Stimulated activated CD4-positive, alpha-beta T cell treated with anti-CD3 and anti-CD28 coated beads, Interleukin-12 subunit alpha, Interleukin-12 subunit beta, amount 100 ng/mL, for 48 hours (primary cell): ENCODE measurements at places on chromosomes 6 and 20.

- DNase-seq, result no peak
Observed at GRCh38 chr20:36700438-36700837, 45.5 kb downstream of the NDRG3 start.

DNA sequence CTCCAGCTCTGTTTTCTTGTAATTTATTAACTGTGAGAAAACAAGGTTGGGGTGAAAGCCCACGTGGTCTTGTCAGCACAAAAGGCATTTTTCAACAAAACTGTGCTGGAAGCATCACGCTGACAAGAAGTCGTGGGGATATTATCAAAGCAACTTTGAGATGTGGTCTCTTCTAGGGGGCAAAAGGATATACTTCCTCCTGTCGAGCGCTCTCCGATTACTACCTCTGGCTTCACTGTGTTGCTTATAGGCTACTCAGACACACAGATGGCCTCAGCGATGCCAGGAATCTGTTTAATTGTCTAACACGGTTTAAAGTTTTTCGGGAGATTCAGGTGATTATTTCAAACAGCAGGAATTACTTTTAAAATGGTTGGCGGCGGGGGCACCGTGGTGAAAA lies 275.9 kb upstream of the SOX4 start:
- DNase-seq, result no peak

- no peak for DNase-seq
Observed at GRCh38 chr6:159807150-159807858, 7.2 kb downstream of the PNLDC1 start.

DNA sequence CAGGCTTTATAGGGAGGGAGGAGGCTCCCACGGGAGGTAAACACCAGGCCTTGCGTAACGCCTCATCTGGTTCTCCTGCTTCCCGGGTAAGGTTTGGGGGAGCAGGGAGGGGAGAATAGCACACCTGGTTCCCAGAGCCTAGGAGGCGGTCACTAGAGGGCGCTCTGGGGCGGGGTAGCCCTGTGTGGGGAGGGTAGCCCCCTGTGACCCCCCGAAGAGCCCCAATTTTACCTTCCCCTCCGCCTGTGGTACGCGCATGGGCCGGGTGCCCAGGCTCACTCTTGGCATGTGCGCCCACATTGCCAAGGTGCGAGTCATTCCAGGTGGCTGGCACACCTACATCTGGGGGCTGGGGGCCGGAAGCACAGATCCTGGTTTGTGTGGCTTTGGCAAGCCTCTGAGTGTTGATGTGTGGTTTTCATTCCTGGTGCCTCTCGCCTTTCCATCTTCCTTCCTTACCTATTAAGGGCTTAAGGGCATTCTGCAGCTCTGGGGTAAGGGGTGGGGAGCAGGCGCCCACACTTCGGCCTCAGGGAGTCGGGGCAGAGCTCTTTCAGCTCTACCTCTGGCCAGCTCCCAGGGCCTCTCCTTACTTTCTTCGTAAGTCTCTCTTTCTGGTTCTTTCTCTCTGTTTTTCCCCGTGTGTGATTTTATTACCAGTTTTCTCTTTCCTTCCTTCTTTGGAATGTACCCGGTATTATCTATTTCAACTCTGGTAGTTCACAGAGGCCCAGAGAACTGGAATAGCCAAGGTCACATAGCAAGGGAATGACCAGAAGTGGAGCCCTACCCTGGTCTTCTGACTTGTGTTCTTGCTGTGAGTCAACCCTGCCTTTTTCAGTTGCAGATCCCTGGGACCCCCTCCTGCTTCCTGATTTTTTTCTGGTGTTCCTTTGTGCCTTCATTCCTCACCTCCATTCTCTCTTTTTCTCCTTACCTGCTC lies 492 bp upstream of the RNF39 start:
- DNase-seq, result no peak
